ENCODE measurements at places on chromosomes 6 and 20.

DNA sequence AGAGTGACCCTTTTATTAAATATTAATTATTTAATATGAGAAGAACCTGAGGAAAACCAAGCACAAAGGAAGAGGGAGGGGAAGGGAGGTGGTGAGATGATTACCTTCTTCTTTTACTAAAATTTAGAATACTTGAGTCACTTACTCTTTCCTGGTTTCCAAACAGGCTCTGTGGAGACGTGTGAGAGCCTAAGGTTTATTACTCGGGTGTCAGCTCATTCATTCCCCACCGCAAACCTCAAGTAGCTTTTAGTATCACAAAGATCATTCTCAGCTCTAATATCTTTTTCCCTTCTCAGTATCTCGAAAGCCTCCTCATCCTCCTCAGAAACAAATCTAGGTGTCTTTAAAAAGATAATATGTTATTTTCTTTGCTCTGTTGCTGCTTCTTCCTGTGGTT lies 497.2 kb upstream of the JARID2 start:
- no peak for DNase-seq

- no peak for DNase-seq
These were observed 8.3 kb upstream of the MARCKS start for GRCh38 chr6:113848811-113849210.

DNA sequence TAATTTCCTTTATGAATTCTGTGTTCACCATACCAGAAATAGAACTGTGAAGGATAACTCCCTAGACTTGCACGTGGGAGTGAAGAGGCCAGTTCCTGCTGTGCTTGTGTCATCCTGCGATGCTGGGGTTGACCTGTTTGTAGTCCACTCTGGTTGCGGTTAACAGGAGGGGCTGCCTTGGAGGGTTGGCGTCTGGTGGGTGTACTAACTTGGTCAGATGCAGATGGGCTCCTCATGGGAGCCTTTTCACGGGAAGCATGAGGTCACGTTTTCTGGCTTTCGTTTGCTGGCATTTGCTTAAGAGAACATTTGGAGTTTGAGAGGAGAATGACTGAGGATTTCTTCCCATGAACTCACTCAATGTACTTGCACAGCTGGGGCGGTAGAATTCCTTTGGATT lies 41.2 kb downstream of the IGF2R start:
- no peak for DNase-seq

GRCh38 chr6:76817429-76817828 lies 645.9 kb downstream of the HTR1B start:
- no peak for DNase-seq

GRCh38 chr20:35617397-35618262 lies 2.0 kb downstream of the SPAG4 start:
- no peak for DNase-seq

DNA sequence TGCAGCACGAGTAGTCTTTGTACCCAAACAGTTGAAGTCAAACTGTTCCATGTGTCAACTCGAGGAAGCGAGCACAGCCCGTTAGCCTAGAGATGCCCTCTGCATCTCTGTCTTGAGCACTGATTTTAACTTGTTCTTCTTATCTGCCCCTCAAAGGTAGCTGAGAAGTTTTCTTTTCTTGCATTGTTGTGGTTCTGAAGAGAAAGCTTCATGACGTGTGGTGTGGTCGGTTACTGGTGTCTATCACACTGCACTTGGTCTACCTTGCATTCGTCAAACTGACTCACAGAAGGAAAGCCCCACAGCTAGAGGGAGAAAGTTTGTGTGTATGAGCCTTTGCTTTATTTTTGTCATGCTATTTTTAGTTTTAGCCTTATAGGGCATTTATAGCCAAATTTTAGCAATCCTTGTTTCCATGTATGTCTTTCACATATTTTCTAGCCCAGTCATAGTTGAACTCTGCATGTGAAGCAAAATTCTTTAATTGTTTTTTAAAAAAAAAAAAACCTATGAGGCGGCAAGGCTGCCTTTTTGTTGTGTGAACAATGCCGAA lies 115.1 kb downstream of the JAG1 start:
- DNase-seq: no peak

DNA sequence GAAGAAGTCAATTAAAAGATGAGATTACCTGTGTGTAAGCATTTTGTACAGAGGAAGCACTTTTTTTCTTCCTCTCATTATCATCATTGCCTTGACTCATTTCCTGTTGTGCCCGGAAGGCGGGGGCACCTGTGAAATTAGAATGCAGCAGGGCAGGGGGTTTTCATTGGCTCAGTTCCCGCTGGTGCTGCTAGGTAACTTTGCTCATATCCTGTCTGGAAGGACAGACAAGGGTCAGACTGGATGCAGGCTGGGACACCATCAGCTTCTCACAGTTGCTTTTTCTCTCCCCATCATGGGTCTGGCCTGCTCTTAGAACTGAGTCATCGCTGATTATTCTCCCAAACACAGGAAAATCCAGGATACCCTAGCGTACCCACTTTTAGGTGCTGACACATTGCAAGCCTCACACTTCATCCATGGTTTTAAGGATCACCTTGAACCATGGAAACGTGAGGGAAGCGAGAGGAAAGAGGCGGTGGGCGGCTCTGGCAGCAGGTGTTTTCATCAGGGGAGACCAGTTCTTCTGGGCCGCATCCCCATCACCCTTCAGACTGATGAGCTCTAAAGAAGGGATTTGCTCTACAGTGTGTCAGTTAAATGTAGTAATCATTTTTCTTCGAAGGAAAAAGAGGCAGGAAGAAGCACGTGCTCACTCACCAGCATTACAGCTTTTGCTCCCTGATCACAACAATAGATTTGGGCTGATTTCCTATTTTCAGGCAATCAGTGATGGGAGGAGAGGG lies 195.7 kb upstream of the SASH1 start:
- no peak for DNase-seq

GRCh38 chr6:144597511-144597910 lies 312.4 kb downstream of the UTRN start:
- no peak for DNase-seq

GRCh38 chr6:87395431-87395830 lies 12.3 kb upstream of the CFAP206 start:
- DNase-seq: no peak

DNA sequence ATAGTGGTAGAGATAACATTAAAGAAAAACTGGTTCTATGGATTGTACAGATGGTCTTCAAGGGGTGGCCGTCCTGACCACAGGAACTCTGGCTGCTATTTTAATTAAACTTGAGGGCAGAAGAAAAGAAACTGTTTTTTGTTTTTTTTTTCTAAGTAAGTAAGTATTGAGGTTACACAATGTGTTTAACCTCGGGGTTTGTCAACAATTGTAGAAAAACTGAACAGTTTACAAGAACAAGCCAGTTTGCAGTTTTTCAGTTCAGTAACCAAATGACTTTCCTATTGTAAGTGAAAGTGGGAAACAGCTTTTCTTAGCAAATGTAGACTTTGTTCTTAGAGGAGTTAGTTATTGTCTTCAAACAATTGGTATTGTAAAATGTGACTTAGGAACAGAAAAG lies 77.0 kb downstream of the PLCB1 start:
- no peak for DNase-seq

DNA sequence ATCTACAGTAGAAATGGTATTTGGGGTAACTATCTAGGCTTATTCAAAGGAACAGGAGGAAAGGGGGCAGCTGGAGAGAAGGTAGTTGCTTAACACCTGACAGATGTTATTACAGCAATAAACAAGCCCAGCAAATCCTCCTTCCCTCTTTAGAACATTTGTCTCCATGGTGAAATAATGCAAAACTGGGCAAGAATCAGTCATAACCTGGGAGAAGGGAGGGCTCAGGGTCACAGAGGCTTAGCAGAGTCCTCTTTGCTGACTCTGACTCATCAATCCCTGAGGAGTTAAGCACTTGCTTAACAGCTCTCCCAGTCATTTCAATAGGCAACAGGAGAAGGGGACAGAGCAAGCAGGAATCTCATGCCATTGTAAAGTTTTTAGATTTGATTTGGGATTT lies 230.3 kb downstream of the IBTK start:
- DNase-seq: no peak

- no peak for DNase-seq
These were observed 467.4 kb downstream of the CDC5L start for GRCh38 chr6:44854712-44855443.

GRCh38 chr20:45044084-45044573 lies 56.8 kb downstream of the KCNS1 start:
- peak; percentile 28 for DNase-seq

DNA sequence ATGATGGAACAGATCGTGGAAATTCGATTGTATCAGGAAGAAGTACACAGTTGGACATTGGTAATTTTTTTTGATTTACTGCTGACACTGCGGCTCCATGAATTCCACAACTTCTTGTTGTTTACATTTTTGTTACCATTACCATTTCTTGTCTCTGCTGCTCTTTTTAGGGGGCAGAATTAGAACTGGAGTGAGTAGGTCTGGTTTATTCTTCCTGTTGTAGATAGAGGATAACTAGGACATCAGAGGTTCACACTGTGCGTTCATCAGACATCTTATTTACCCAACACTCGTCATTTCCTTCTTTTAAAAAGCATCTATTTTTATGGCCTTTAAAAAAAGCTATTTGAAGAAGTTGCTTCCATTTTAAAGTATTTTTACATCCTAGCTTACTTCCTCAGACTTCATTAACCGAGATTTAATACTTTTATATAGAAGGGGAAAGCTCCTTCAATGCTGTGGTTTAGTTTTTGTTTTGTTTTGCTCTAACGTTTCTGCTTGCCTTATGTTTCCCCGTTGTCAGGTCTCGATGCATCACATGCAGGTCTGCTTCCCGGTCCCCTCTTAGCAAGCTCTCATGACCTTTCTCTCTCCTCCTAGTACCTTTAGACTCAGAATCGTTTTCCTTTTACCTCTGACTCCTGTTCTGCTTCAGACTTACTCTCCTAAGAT lies 139.1 kb downstream of the ARID1B start:
- no peak for DNase-seq

GRCh38 chr20:33415948-33416347 lies 14.6 kb upstream of the CDK5RAP1 start:
- DNase-seq: no peak

GRCh38 chr20:53597030-53597482 lies 3.4 kb upstream of the ZNF217 start:
- no peak for DNase-seq

DNA sequence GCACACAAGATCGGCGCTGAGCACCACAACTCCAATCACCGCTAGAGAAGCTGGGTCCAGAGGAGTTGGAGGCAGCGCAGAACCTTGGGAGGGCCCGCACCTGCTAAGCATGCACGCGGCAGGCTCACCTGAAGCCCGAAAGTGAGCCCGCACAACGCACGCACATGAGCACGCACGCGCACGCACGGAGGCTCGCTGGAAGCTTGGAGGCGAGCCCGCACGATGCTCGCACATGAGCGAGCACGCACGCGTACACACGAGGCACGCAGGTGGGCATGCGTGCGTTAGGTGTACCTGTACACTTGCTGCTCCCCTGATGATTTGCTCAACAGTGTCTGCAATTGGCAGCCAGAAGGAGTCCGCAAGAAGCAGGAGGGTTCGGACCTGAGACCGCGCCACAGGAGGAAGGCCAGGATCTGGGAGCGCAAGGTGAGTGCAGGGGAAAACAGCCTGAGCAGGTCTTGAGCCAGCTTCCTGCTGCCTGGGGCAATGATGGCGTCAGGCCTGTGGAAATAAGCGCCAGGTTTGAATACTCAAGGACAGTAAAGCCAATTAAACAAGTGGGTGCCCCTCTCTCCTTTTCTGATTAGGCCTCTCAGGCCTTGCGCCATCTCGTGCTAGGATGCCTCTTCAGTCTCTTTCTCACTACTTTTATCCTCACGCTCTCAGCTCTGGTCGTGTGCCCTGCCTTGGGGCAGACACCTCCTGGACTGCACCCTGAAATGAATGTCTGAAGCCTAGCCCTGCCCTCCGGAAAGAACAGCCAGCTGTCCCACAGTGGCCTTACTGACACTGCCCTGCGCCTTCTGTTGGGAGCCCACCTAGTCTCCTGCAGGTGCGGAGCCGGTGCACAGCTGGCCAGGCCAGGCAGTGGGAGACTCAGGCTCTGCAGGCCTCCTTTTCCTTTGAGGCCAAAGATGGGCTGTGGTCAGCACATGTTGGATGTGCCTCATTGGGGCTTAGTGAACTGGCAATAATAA lies 340.4 kb downstream of the CDC5L start:
- no peak for DNase-seq

DNA sequence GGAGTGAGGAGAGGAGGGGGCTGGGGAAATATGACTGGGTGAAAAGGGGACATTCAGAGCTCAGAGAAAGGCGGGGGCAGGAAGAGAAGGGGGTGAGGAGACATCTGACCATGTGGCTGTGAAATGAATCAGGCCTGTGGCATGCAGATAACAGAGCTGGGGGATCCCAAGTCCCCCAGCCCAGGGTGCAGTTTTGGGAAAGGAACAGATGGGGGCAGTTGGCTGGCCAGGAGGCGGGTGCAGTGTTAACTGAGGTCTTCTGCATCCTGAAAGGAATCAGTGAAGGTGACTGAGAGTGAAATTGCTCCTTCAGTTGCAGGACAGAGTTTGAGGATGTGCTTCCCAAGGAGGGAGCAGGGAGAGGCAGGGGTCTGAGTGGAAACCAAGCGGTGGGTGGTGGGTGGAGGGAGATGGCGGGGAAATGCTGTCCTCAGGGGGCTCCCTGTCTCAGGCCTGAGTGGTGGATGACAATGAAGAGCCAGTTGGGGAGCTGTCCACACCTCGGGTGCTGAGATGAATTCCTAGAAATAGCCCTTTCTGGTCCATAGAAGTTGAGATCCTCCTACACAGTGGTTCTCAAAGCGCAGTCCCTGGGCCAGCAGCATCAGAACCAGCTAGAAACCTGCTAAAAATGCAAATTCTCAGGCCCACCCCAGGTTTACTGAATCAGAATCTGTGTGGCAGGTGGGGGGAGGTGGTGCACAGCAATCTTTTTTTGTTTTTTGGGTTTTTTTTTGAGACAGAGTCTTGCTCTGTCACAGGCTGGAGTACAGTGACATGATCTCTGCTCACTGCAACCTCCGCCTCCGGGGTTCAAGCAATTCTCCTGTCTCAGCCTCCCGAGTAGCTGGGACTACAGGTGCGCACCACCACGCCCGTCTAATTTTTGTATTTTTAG lies 26.0 kb upstream of the CCDC167 start:
- DNase-seq: no peak

DNA sequence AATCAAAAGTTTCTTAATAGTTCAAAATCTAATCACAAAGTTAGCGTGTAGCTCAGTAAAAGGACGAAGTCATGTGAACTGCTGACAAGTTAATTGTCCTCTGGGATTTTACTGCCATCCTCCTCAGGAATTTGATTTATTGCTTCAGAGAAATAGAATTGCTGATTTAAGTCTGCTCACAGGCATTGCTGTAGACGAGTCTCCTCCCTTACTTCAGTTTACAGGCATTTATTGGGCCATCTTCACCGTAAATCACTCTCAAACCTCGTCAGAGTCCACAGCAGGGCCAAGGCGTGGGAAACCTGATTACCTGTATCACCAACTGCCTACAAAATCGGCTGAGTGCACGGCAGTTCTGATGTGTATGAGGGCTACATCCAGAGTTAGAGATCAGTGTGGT lies 119.1 kb upstream of the PDE10A start:
- DNase-seq: no peak
